Progenitor cell of endocrine pancreas (in vitro differentiated cells): ENCODE measurements at places on chromosomes 12 and 14. TPM values are rescaled to one million over a fixed set of nuclear protein-coding genes. Genes with fewer than 3 reads are reported as not detected.

The CLEC12A gene
- total RNA-seq: not detected in 2 replicates

DNA sequence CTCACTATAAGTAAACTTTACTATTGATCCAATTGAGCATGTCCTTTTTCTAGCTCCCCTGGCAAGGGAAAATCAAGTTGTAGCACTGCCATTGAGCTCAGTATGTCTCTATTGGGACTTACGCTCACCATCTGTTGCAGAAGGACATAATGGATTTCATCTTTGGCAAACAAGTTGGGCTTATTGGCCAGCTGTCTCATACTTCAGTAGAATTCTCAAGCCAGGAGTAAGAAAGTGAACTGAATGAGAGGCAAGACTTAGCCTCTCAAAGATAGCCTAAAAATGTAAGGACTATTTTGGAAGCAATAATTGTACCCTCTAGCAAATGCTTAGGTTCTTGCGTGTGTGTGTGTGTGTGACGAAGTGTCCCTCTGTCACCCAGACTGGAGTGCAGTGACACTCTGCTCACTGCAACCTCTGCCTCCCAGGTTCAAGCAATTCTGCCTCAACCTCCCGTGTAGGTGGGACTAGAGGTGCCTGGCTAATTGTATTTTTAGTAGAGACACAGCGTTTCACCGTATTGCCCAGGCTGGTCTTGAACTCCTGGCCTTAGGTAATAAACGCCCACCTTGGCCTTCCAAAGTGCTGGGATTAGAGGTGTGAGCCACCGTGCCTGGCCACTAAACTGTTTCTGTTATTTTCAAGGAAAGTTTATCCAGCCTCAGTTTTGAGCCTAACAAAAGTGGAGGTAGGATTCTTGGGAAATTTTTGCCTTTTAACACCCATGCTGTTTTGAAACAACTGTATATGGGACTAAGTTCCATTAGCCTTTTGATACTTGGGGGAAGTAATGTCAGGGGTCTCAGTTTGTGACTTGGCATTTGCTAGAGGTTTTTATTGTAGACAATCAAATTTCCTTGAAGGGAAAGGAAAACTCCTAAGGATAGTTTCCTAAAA is 7.0 kb downstream of the HNRNPA1 start:
- peaks cover 47% of the 10 kb centered on the region for H3K4me1 ChIP-seq
- H3K27ac ChIP-seq: peak overlapping the region; percentile 91
- no peak overlapping the region for H3K4me3 ChIP-seq
- peaks cover 43% of the 10 kb centered on the region for H3K36me3 ChIP-seq

DNA sequence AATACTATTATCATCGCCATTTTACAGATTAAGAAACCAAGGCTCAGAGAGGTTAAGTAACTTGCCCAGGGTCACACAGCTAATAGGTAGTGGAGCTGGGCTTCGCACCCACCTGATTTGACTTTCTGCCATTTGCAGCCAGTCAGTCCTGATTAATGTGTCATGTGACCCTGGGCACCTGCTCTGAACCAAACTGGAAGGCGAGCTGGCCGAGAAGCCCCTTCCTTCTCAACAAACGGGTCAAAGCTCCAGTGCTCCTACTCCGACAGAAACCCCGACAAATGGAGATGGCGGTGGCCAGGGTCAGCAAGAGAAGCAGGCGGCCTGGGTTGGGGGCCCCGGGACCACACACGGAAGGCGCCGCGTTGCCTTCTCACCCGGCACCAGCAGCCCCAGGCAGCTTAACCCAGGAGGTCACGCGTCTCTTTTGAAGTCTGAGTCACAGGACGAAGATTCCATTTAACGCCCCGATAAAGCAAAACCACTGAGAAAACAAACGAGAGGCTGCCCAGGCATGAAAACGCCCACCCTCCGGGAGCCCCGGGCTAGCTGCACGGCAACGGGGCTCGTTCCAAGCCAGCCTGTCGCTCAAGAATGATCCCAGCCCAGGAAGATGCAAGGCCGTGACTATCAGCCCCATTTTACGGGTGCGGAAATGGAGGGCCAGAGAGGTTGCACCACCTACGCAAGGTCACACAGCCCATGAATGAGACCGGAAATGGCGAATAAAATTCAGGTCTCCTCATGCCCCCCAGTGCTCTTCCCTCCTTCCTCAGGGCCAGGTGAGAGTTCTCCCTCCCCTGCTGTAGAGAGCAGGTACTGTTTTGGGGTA is 124.8 kb downstream of the SCARB1 start:
- no peak overlapping the region for H3K4me3 ChIP-seq
- no peak for DNase-seq
- peaks cover 12% of the 10 kb centered on the region for H3K4me1 ChIP-seq
- H3K27ac ChIP-seq: peak overlapping the region; percentile 80
- no peaks in the 10 kb centered on the region for H3K36me3 ChIP-seq
- H3K27me3 ChIP-seq: peaks cover 3% of the 10 kb centered on the region

GRCh38 chr12:4663971-4664505 is 15.1 kb downstream of the NDUFA9 start:
- H3K27ac ChIP-seq: no peak overlapping the region
- no peaks in the 10 kb centered on the region for H3K4me1 ChIP-seq
- H3K27me3 ChIP-seq: no peaks in the 10 kb centered on the region
- DNase-seq: no peak
- H3K4me3 ChIP-seq: no peak overlapping the region

DNA sequence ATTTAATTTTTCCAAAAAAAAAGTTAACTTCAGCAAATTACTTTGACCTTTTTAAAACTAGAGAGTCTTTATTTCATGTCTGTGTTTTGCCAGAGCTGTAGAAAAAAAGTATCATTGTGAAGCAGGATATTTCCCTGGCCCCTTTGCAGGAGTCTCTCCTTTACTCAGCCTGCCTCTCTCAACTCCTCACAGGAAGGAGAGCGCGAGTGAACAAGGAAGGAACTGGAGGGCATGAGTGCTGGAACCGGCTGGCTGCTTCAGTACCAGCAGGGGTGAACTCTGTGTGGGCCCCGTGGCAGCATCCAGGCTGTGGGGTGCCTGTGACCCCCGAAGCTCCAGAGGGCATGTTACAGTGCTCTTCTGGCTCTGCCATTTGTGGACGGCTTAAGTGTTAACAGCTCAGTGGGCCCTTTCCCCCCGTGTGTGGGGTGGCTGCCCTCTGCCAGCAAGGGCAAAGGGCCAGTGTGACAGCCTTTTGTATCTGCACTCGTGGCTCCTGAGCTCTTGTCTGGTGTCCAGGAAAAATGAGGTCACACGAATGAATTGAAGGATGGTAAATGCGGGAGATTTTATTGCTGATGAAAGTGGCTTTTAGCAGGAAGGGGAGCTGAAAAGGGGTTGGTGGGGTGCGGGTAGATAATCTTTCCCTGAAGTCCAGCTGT is 76.6 kb upstream of the KCNH3 start:
- H3K36me3 ChIP-seq: peaks cover 15% of the 10 kb centered on the region
- peaks cover 8% of the 10 kb centered on the region for H3K4me1 ChIP-seq
- no peak overlapping the region for H3K4me3 ChIP-seq
- H3K27ac ChIP-seq: peak overlapping the region; percentile 86

GRCh38 chr14:49893309-49894213 is 679 bp downstream of the ARF6 start:
- peaks cover 11% of the 10 kb centered on the region for H3K36me3 ChIP-seq
- peak; percentile 46 for DNase-seq
- H3K4me1 ChIP-seq: peaks cover 31% of the 10 kb centered on the region
- peak overlapping the region; percentile 99 for H3K27ac ChIP-seq
- peak overlapping the region; percentile 88 for H3K4me3 ChIP-seq
- H3K27me3 ChIP-seq: no peaks in the 10 kb centered on the region

GRCh38 chr14:93997916-93998870 is 1.1 kb downstream of the CCDC197 start:
- no peaks in the 10 kb centered on the region for H3K36me3 ChIP-seq
- peaks cover 22% of the 10 kb centered on the region for H3K27me3 ChIP-seq
- DNase-seq: no peak
- no peaks in the 10 kb centered on the region for H3K4me1 ChIP-seq
- H3K4me3 ChIP-seq: no peak overlapping the region

DNA sequence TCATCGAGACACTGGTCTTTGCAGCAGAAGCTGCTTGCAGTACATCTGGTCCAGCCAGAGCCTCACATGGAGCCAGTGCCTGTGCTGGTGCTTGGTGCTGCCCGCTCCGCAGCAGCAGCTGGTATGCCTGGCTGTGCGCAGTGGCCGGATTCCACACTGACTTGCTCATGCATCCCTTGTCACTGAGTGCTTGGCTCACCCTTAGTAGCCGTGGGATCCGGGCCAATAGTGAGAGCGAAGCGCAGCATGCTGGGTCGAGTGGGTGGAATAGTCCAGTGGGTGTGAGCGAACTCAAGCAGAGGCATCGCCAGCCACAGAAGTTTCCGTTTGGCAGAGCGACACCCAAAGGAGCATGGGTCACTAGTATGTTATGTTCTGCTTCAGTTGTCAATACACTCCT is 10.1 kb upstream of the FBXO33 start:
- H3K27ac ChIP-seq: no peak overlapping the region
- DNase-seq: no peak
- H3K4me1 ChIP-seq: peaks cover 2% of the 10 kb centered on the region
- H3K4me3 ChIP-seq: no peak overlapping the region
- H3K36me3 ChIP-seq: peaks cover 4% of the 10 kb centered on the region

GRCh38 chr14:92984082-92984788 is 61.3 kb downstream of the CHGA start:
- H3K36me3 ChIP-seq: peaks cover 26% of the 10 kb centered on the region
- DNase-seq: no peak
- no peak overlapping the region for H3K27ac ChIP-seq
- peaks cover 1% of the 10 kb centered on the region for H3K4me1 ChIP-seq

GRCh38 chr14:50447461-50447860 is 50.8 kb upstream of the CDKL1 start:
- no peak for DNase-seq
- peak overlapping the region; percentile 82 for H3K27ac ChIP-seq
- peaks cover 49% of the 10 kb centered on the region for H3K36me3 ChIP-seq
- no peak overlapping the region for H3K4me3 ChIP-seq
- no peaks in the 10 kb centered on the region for H3K27me3 ChIP-seq

GRCh38 chr12:103855896-103856657 is 15.0 kb upstream of the NT5DC3 start:
- no peaks in the 10 kb centered on the region for H3K36me3 ChIP-seq
- peak overlapping the region; percentile 55 for H3K4me3 ChIP-seq
- DNase-seq: no peak
- H3K27ac ChIP-seq: peak overlapping the region; percentile 92
- no peaks in the 10 kb centered on the region for H3K27me3 ChIP-seq
- peaks cover 54% of the 10 kb centered on the region for H3K4me1 ChIP-seq

- H3K27me3 ChIP-seq: peaks cover 3% of the 10 kb centered on the region
- H3K36me3 ChIP-seq: no peaks in the 10 kb centered on the region
Measured at GRCh38 chr12:39619660-39620433, at the start of gene ABCD2. TSS of gene ABCD2 (minus strand) at chr12:39619803. CDS start at chr12:39619615, 188 bp downstream.

GRCh38 chr12:47276253-47276620 is 196.5 kb upstream of the AMIGO2 start:
- no peaks in the 10 kb centered on the region for H3K36me3 ChIP-seq
- H3K27ac ChIP-seq: no peak overlapping the region
- DNase-seq: no peak
- H3K4me1 ChIP-seq: peaks cover 5% of the 10 kb centered on the region

DNA sequence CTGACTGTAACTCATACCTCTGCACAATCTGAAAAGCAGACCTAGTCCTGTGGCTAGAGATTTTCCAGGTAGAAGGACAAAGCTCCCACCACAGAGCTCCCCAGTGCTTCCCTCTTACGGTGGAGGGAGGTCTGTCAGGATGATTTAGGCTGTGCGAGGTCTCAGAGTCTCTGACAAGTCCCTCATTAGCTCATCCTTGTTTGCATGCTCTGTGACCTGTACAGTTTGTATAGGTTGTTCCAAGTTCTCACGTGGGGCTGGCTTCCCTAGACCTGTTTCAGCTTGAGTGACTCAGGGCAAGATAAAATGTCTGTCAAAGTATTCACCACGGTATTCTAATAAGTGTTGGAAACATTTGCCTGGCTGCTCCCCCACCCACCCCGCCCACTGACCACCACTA is 34.8 kb downstream of the ASCL1 start:
- H3K27me3 ChIP-seq: peaks cover 69% of the 10 kb centered on the region
- no peaks in the 10 kb centered on the region for H3K36me3 ChIP-seq
- DNase-seq: no peak
- no peaks in the 10 kb centered on the region for H3K4me1 ChIP-seq
